Activated naive CD4-positive, alpha-beta T cell treated with anti-CD3 and anti-CD28 coated beads, Interleukin-2, amount 50 U/mL, for 72 hours (primary cell): ENCODE measurements at places on chromosomes 1 and 21. TPM values are rescaled to one million over a fixed set of nuclear protein-coding genes. Genes with fewer than 3 reads are reported as not detected.

DNA sequence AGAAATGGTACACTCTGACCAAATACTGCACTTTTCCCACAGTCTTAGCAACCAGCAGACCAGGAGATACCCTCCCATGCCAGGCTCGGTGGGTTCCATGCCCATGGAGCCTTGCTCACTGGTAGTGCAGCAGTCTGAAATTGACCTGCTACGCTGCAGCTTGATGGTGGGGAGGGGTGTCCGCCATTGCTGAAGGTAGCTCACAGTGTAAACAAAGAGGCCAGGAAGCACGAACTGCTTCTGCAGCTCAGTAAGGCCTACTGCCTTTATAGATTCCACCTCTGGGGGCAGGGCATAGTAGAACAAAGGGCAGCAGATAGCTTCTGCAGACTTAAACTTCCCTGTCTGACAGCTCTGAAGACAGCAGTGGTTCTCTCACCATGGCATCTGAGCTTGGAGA lies 12.3 kb upstream of the IFI44L start:
- DNase-seq: no peak

DNA sequence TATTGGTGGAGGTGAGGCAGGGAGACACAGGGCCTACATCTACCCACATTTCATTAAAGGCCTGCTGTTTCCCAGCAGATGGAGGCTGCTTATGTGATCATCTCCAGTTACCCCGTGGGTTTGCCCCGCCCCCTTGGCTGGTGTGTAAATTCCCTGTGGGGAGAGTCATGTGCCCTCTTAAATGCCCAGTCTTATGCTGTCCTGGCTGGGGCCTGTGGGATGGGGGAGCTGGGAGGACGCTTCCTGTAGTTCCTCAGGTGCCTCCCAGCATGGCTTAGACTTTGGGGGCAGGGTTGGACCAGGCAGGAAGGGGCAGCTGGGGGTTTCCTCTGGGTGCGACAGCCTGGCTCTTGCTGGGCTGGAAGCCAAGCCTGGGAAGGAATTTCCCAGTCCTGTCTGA lies 15.5 kb upstream of the CITED4 start:
- no peak for DNase-seq

DNA sequence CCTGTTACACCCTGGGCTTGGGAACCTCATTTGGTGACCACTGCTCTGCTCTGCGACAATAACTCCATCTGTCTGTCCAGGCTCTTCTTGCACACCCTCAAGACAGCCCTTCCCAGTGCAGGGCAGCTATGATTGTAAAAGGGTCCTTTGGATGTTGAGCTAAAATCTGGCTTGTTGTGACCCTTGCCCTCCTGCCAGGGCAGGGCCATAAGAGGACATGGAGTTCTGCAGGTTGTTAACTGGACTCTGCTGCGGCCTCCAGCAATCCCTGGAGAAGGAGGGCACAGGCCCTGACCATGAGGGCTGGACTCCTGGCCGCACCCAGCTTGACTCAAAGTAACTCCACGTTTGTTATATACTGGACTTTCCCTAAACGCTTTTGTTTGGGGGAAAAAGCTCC lies 41.2 kb downstream of the DHCR24 start:
- no peak for DNase-seq

DNA sequence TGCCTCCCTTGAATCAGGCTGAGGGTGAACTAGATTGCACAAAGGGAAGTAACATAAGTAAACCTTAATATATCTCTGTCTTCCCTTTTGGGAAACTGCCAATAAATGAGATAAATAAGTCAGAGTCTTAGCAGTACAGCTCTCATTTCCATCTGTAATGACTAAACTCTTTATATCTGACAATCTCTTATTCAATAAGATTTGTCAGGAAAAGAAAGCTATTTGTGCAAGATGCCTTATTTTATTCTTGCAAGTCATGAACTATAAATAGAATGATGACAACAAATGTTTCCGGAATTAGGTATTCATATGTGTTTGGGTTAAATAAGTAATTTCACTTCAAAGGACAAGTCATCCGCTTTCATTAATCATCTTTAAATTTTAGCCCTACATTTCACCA lies 229.2 kb downstream of the PTGER3 start:
- no peak for DNase-seq

Gene WNT2B
- 0.11 TPM for total RNA-seq

GRCh38 chr1:183278739-183279591 lies 92.9 kb downstream of the LAMC2 start:
- no peak for DNase-seq

- no peak for DNase-seq
These were observed 103.7 kb upstream of the PRMT6 start for GRCh38 chr1:106952776-106953175.
